ENCODE measurements at places on chromosomes 2 and 18. TPM values are rescaled to one million over a fixed set of nuclear protein-coding genes. Genes with fewer than 3 reads are reported as not detected.
A peak's percentile ranks its signal among the peaks of the same experiment; 100 is the strongest.

PRKAG3 gene
- total RNA-seq: not detected

FASTKD2 gene
- total RNA-seq: 29.0 TPM

SYT4 gene
- total RNA-seq: 0.83 TPM

ITGA4 gene
- total RNA-seq: 2.4 TPM

TMEM169 gene
- 0.79 TPM for total RNA-seq

GPBAR1 gene
- total RNA-seq: 2.5 TPM

TWIST2 gene
- 29.6 TPM for total RNA-seq

EIF2AK3 gene
- total RNA-seq: 19.5 TPM

FHL2 gene
- 765 TPM for total RNA-seq

GRCh38 chr2:7752291-7752690 is 835.1 kb downstream of the RNF144A start:
- H3K4me1 ChIP-seq: no peaks in the 10 kb centered on the region
- no peaks in the 10 kb centered on the region for H3K36me3 ChIP-seq
- no peaks in the 10 kb centered on the region for H3K27me3 ChIP-seq
- no peak for DNase-seq
- no peak overlapping the region for H3K4me3 ChIP-seq

DNA sequence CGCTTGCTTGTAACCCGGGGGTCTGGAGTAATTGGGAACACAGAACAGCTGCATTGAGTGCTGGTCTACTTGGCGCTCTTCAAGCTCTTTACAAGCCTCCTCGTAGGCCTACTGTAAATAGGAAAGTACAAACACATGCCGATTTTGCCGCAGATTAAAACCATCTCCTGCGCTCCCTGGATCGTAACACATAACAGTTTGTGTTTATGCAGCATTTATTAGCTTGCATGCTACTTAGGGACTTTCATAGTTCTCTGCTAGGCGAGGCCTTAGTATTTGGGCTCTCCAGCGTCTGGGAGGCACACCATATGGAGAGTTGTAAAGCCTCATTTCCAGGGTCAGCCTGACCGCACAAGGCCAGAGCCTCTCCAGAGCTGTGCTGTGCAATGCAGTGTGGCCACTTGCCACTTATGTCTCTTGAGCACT is 84.0 kb upstream of the HAAO start:
- H3K27ac ChIP-seq: peak overlapping the region; percentile 42
- no peaks in the 10 kb centered on the region for H3K27me3 ChIP-seq
- DNase-seq: no peak
- H3K36me3 ChIP-seq: no peaks in the 10 kb centered on the region
- peaks cover 31% of the 10 kb centered on the region for H3K4me1 ChIP-seq
- H3K4me3 ChIP-seq: no peak overlapping the region

DNA sequence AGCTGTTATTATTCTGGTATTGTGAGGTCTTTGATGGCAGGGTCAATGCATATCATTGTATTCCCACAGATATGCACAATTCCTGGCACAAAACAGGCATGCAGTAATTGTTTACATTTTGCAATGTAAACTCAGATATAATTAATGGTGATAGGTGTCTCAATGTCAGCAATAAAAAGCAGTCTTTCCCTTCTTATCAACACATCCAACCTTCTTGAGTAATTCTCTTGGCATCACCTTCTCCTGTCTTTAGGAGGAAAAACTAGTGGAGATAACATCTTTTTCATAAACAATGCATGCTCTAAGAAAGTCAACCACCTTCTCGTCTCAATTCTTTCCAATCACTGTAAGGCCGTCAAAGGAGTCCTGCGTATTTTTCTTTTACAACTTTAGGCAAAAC is 313.3 kb upstream of the GULP1 start:
- H3K4me3 ChIP-seq: no peak overlapping the region
- no peaks in the 10 kb centered on the region for H3K27me3 ChIP-seq
- no peaks in the 10 kb centered on the region for H3K36me3 ChIP-seq
- H3K4me1 ChIP-seq: no peaks in the 10 kb centered on the region
- H3K27ac ChIP-seq: no peak overlapping the region

DNA sequence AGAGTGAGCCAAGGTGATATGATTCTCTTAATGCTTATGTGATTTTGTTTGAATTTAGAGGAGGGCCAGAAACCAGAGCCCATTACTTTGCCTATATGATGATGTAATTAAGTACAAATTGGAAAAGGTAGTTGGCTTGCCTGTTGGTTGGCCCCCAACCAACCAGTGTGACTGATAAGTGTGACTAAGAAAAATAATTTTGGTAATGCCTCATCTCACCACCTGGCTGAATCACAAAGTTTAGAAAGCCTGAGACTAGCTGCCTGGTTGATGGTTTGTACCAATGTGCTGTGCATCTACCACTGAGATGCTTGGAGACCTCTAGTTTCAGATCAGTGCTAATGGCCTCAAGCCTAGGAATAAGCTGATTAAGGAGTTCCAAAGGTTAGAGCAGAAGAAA is 338.7 kb downstream of the CDH2 start:
- no peaks in the 10 kb centered on the region for H3K4me1 ChIP-seq
- H3K27ac ChIP-seq: no peak overlapping the region
- DNase-seq: no peak
- no peaks in the 10 kb centered on the region for H3K27me3 ChIP-seq
- no peak overlapping the region for H3K4me3 ChIP-seq

DNA sequence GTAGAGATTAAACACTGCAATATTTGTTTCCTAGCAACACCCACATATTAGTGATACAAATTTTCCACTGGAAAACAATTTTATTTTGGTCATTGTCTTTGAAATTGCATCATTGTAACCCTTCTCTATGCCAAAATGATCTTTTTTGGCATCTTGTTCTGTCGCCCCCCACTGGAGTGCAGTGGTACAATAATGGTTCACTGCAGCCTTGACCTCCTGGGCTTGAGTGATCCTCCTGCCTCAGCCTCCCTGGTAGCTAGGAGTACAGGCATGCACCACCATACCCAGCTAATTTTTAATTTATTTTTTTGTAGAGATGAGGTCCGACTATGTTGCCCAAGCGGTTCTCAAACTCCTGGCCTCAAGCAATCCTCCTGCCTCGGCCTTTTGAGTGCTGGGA is 117.4 kb downstream of the PIK3C3 start:
- H3K36me3 ChIP-seq: no peaks in the 10 kb centered on the region
- no peak overlapping the region for H3K4me3 ChIP-seq
- no peak for DNase-seq

- no peak overlapping the region for H3K27ac ChIP-seq
- no peak overlapping the region for H3K4me3 ChIP-seq
- H3K4me1 ChIP-seq: peaks cover 34% of the 10 kb centered on the region
- no peaks in the 10 kb centered on the region for H3K36me3 ChIP-seq
- DNase-seq: no peak
These were observed 34.2 kb downstream of the FAM178B start for GRCh38 chr2:96952016-96952750.

- no peaks in the 10 kb centered on the region for H3K36me3 ChIP-seq
- DNase-seq: no peak
- peaks cover 2% of the 10 kb centered on the region for H3K4me1 ChIP-seq
- no peaks in the 10 kb centered on the region for H3K27me3 ChIP-seq
- H3K4me3 ChIP-seq: no peak overlapping the region
These were observed 138.7 kb upstream of the L3MBTL4 start for GRCh38 chr18:6553234-6553900.

DNA sequence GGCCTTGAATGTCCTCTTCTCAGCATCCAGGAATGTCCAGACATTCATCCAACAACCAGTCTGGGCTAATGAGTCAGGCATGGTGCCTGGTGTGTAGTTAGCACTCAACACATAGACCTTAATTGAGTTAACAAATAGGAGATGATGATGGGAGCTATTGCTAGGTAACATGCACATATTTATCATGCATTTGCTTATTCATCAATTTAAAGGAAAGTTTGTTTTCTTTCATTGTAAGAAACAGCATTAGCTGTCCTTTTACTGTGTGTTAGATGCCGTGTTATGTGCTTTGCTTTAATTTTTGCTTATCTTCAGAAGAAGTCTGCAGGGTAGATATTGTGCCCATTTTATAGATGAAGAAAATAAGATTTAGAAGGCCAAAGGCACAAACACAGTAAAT is 43.2 kb downstream of the TSN start:
- no peaks in the 10 kb centered on the region for H3K4me1 ChIP-seq
- H3K4me3 ChIP-seq: no peak overlapping the region
- no peak for DNase-seq
- no peaks in the 10 kb centered on the region for H3K36me3 ChIP-seq

GRCh38 chr18:3480827-3481573 is 31.0 kb downstream of the TGIF1 start:
- H3K27me3 ChIP-seq: no peaks in the 10 kb centered on the region
- H3K4me1 ChIP-seq: peaks cover 2% of the 10 kb centered on the region
- no peak for DNase-seq
- no peak overlapping the region for H3K4me3 ChIP-seq
- H3K36me3 ChIP-seq: no peaks in the 10 kb centered on the region

GRCh38 chr2:28036307-28036706 is 145.8 kb downstream of the BABAM2 start:
- no peak overlapping the region for H3K4me3 ChIP-seq
- H3K27ac ChIP-seq: no peak overlapping the region
- H3K4me1 ChIP-seq: no peaks in the 10 kb centered on the region
- no peak for DNase-seq

DNA sequence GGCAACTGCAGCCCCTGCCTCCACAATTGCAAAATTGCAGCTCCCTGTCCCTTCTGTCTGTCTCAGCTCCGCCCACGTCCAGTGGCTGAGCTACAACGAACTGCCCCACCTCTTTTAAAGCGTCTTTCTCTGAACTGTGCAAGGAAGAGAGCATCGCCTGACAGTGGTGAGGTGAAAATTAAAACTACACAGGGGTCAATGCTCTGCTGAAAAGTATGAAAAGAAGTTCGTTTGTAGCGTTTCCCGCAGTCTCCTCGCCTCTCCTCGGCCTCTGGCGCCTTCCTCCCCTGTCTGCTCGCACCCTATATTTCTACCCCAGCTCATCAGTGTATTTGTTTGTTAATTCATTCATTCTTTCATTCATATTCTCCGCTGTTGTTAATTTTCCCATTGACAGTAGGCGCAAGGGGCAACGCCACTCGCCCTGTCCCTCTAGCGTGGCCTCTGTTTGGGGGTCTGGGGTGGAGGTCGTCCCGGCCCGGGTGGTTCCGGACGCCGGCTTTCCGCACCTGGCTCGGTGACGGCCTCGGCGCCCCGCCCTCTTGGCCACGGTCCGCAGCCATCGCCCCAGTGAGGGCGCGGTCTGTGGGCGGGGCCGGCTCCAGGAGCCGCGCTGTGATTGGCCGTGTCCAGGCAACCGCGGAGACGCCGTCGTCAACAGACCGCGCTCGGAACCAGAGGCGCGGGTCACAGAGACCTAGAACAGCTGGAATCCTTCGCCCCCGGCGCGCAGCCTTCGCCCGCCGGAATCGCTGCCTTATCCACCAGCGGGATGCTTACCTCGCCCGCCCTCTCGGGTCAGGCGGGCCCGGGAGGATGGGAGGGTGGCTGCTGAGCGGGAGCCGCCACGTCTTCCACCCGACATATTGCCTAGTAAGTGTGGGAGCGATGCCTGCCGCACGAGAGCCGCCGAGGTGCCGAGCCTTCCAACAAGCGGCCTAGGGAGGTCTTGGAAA is at the start of gene VWA3B:
VWA3B (plus strand) TSS at position 677 of the 956 bp plus-strand sequence. CDS start 5,926 bp downstream, outside the sequence.
- H3K4me3 ChIP-seq: peak within 1 kb of the TSS; percentile 32
- H3K27me3 ChIP-seq: no peaks in the 10 kb centered on the region
- peaks cover 8% of the 10 kb centered on the region for H3K4me1 ChIP-seq
- peak; percentile 45 for DNase-seq
- no peaks in the 10 kb centered on the region for H3K36me3 ChIP-seq
- no peak within 1 kb of the TSS for H3K27ac ChIP-seq

GRCh38 chr2:126381091-126381490 is 274.9 kb upstream of the GYPC start:
- H3K4me3 ChIP-seq: no peak overlapping the region
- peak; percentile 57 for DNase-seq
- peaks cover 2% of the 10 kb centered on the region for H3K27me3 ChIP-seq
- no peaks in the 10 kb centered on the region for H3K36me3 ChIP-seq

DNA sequence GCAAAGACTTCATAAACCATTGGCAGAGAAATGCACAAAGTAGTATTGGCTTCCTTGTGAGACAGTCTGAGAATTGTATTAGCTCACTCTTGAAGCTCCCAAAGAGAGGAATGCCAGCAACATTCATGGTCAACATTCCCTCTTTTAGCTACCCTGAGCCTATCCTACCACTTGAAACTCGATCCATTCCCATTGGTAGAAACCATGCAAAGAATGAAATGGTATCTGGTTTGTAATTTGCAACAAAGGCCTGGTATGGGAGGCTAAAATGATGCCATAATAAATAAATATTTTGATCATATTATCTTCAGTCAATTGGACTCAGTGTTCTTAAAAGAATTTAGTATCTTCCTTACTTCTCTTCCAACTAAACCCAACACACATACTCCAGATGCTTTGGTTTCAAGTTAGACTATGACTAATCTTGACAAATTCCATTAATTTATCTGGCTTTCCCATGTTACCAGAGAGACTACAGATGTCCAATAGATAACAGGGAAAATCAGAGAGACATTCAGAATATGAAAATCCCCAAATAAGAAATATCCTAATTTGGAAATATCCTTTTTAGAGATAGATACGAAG is 102.9 kb downstream of the DHRS9 start:
- H3K4me3 ChIP-seq: no peak overlapping the region
- no peak for DNase-seq
- no peaks in the 10 kb centered on the region for H3K27me3 ChIP-seq
- no peak overlapping the region for H3K27ac ChIP-seq

DNA sequence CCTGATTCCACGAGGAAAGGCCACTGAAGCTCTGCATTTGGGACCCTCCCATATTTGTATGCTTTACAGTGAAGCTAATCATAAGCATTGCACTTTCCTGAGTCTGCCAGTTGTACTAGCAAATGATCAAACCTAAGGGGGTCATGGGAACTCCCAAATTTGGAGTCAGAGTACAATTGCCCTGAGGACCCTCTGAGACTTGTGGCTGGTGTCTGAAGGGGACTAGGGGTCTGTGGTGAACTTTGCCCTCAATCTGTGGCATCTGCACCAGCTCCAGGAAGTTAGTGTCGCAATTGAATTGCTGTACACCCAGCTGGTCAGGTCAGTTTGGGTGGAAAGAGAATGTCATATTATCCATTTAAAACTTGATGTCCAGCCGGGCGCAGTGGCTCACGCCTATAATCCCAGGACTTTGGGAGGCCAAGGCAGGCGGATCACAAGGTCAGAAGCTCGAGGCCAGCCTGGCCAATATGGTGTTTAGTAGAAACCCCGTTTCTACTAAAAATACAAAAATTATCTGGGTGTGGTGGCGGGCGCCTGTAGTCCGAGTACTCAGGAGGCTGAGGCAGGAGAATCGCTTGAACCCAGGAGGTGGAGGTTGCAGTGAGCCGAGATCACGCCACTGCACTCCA is 18.1 kb downstream of the SOWAHC start:
- no peaks in the 10 kb centered on the region for H3K27me3 ChIP-seq
- no peak overlapping the region for H3K27ac ChIP-seq
- DNase-seq: no peak

- no peaks in the 10 kb centered on the region for H3K36me3 ChIP-seq
- no peaks in the 10 kb centered on the region for H3K27me3 ChIP-seq
- H3K4me3 ChIP-seq: no peak overlapping the region
- no peaks in the 10 kb centered on the region for H3K4me1 ChIP-seq
- H3K27ac ChIP-seq: no peak overlapping the region
These were observed 14.7 kb downstream of the NIFK start for GRCh38 chr2:121721926-121722325.

- H3K36me3 ChIP-seq: no peaks in the 10 kb centered on the region
- no peak overlapping the region for H3K27ac ChIP-seq
- no peak overlapping the region for H3K4me3 ChIP-seq
- DNase-seq: no peak
- no peaks in the 10 kb centered on the region for H3K27me3 ChIP-seq
These were observed 37.6 kb upstream of the SPAG16 start for GRCh38 chr2:213246497-213247281.

- H3K4me3 ChIP-seq: peak overlapping the region; percentile 0
- no peaks in the 10 kb centered on the region for H3K27me3 ChIP-seq
- H3K36me3 ChIP-seq: no peaks in the 10 kb centered on the region
- H3K4me1 ChIP-seq: peaks cover 8% of the 10 kb centered on the region
- no peak overlapping the region for H3K27ac ChIP-seq
These were observed 27.2 kb upstream of the EML4 start for GRCh38 chr2:42141687-42142546.
